ENCODE measurements at places on chromosomes 11 and 22.

DNA sequence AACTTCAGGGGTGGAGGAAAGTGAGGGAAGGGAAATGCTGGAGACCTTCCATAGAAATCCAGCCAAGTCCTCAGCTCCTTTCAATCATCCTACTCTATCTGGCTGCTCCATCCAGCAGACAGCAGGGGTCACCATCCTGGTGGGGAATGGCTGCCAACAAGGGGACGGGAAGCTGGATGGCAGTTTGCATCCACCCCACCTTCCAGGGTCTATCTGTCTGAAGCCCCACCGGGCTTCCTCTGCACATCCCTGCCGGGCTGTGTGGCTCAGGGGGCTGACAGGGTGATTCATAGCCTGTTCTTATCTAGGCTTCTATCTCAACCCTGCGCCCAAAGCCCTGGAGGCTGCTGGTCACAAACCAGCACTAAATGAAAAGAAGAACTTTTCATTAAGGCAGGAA, 1.1 kb downstream of the SYTL2 start:
- no peak for DNase-seq

GRCh38 chr22:46368871-46369715, 33.6 kb downstream of the TRMU start:
- DNase-seq = no peak

- DNase-seq = no peak
These were observed 12.7 kb downstream of the C11orf91 start for GRCh38 chr11:33687733-33688479.

DNA sequence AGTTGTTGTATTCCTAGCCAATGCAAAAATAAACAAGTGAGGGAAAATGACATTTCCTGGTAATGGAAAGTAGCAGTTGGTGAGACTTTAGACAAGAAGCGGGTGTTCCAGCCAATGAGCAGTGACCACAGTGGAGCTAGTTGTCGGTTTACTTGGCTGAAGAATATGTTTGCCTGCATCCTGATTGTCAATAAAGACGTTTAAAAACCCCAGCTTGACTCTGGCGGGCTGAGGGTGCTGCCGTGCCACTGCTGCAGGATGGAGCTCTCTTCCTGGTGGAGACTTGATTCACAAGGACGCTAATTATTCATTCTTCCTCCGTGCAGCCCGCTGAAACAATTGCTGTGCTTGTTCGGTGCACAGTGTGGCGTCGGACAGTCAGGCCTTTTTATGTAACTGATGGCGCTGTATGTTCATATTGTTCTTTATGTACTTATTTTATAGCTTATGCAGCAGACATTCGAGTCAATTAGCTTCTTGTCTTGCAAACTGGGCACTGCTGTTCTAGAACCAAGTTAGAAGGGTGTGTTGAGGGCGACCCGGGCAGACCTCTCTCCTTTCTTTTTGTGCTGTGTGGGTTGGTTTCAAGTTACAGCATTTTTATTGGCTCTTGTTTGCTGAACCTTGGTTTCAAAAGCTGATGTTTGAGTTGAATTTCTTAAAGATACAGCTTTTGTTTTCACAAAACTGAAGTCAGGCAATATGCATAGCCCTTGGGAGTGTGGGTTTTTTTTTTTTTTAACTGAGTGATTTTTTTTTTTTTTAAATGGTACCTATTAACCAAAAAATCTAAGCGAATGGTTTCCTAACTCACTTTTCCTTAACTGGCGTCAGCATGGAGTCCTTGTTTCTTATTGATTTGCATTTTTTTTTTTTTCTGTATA, 153.9 kb downstream of the TEAD1 start:
- no peak for DNase-seq

- no peak for DNase-seq
These were observed 225.0 kb upstream of the UBASH3B start for GRCh38 chr11:122430490-122430889.

DNA sequence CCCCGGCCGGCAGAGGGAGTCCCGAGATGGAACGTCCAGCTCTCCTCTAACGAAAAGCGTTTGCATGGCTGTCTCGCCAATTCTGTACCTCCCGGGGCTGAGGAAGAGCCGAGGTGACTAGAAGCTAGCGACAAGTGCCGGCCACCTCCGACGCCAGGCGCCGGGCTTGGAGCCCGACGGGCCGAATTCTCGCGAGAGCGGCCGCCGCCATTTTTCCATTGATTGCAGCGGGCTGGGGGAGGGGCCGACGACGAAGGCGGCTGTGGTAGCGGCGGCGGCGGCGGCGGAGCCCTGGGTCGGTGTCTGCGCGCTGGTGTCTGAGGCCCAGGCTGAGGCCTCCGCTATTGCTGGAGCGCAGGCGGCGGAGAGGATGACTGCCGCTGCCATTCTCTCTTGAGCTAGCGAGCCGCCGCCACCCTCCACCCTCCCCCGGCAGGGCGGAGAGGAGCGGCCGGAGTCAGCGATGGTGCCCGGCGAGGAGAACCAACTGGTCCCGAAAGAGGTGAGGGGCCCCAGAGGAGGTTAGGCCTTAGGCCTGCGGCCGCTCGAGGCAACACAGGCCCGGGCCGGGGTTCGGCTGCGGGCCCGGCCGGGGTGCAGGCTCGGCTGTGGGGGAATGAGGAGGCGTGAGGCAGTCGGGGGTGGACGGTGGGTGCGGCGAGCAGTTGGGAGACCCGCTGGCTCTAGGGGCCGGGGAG, at the start of gene USP47:
TSS of gene USP47 (plus strand) at position 250 of the 698 bp plus-strand sequence. CDS start at position 464, 214 bp downstream.
- peak; percentile 87 for DNase-seq

DNA sequence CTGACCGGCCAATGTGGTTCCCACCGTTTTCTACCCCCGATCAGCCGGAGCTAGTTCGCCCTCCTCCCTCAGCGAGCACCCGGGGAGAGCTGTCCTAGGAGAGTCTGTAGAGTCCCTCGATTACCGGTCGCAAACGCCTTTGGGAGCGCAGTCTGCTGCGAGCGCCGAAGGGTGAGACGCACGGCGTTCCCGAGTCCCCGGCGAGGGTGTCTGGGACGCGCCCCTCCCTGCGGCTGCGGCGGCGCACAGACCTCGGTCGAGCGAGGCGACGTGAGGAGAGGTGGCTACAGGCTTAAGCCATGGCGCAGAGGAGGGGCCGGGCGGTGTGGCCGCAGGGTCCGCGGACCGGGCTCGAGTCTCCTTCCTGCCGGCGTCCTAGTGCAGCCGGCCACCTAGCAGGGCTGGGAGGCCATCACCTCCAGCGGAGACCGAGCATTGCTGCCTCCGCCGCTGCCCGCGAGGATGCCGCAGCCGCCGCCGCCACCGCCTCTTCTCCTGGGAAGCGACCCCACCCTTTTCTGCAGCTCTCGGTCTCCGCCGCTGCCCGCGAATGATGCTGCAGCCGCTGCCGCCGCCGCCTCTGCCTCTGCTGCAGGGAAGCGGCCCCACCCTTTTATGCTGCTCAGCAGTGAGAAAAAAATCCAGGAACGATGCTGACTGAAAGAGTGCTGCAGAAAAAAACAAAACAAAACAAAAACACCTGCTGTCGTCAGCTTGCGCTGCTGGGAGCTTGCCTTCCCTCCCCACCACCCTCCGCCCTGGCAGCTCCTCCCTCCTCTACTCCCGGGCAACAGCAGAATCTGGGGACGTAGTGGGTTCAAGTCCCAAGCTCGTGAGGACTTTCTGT, at the start of gene MAP6:
TSS of gene MAP6 (minus strand) at position 588 of the 847 bp plus-strand sequence. CDS start 669 bp downstream, outside the sequence.
- DNase-seq = no peak

- DNase-seq = no peak
These were observed 27.6 kb upstream of the EXPH5 start for GRCh38 chr11:108620958-108621772.

DNA sequence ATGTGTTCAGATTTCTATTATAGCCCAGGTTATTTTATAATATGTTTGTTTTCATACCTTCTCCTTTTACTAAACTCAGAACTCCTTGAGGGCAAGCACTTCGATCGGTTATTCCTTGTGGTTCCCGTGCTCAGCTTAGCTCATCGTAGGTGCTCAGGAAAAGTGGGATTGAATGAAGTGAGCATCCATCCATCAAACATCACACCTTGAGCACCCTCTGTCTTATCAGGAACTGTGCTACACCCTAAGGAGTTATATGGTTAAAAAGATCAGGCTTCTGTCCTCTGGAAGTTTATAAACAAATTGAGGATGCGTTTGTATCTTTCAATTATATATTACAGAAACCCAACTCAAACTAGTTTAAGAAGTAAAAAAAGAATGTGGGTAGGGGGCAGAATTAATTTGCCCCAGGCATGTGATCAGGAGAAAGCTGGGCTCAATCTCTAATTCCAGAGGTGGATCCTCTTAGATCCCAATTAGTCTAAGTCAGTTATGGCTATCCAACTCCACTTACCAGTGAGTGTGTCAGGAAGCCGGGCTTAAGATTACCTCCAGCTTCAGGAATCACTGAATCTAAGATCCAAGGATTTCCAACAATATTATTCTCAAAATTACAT, 59.9 kb upstream of the RRAS2 start:
- no peak for DNase-seq

DNA sequence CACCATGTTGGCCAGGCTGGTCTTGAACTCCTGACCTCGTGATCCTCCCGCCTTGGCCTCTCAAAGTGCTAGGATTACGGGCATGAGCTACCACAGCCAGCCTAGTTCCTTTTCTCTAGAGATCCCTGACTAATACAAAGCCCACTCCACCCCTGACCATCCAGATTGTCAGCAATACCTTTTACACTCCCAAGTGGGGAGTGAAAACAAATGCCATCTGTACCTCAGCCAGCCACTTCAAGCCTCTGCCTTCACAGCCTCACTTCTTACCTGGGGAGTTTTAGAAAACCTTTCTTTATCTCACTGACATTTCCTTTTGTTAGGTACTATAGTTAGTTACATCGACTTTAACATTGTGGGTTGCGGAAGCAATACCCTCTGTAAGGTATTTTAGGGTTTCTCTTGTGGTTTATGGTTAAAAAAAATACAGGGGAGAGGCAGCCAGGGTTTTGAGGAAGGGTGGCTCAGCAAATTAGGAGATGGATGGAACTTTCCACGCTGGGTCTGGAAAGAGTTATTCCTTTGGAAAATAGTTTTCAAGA, 8.9 kb downstream of the TOM1 start:
- no peak for DNase-seq

DNA sequence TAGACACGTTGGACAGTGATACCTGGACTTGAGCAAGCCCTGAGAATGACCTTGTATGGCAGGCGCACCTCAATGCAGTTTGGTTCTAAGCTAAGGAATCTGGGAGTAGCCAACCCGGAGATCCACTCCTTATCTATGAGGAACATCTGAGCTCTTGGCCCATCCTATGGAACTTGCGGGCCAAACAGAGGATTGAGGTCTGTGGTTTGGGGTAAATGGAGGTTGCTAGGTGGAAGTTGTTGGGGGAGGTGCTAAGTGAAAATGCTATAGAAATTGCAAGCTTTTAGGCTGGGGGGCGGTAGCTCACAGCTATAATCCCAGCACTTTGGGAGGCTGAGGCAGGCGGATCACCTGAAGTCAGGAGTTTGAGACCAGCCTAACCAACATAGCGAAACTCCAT, 8.9 kb downstream of the GDPD5 start:
- DNase-seq = no peak

GRCh38 chr22:46156031-46156430, 5.7 kb downstream of the PPARA start:
- no peak for DNase-seq

DNA sequence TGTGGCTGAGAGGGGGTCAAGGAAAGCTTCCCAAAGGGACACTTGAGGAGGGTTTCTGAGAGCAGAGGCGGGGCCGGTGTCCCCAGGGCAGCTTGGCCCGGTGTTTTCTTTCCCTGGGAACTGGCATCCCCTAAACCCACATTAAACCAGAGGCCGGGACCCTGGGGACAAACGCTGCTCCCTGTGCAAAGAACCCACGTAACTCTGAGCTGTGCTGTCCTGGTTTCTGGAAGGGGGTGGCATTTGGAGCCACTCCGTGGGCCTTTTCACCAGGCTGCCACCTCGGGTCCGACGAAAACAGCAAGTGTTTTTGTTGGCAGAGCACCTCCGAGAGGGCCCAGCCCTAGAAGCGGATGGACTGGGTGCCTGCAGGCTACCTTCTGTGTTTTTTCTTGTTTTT, 100.2 kb upstream of the ANO1 start:
- DNase-seq = no peak

DNA sequence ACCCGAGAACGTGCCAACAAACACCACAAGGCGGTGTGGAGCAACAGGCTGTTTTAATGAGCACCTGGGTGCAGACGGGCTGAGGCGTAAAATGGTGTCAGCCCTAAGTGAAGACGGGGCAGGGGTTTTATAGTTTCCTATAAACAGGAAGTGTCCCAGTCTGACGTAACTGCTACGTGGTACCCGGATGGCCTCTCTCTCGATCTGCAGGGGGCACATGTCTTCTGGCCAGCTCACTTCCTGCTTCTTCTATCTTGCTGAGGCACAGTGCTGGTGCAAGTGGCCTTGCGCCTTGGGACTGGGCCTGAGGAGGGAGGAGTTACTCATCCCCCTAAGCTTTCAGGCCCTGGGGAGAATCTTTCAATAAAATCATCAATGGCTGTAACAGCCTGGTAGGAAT, 20.9 kb downstream of the OOSP3 start:
- DNase-seq = no peak

GRCh38 chr11:88414981-88415413, 77.5 kb upstream of the CTSC start:
- DNase-seq = no peak

- no peak for DNase-seq
These were observed 920 bp downstream of the TMEM132A start for GRCh38 chr11:60924906-60925853.

DNA sequence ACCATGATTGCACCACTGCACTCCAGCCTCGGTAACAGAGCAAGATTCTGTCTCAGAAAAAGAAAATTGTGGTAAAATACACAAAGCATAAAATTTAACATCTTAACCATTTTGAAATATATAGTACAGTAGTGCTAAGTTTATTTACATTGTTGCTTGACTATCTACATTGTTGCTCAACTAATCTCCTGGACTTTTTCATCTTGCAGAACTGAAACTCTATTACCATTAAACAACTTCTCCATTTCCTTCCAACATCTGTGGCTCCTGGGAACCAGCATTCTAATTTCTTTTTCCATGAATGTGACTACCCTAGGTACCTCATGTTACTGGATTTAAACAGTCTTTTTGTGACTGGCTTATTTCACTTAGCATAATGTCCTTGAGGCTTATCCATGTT, 13.5 kb upstream of the VWA5A start:
- no peak for DNase-seq
